OCI-LY7 (cell line): ENCODE measurements at places on chromosomes 11 and 22. TPM values are rescaled to one million over a fixed set of nuclear protein-coding genes. Genes with fewer than 3 reads are reported as not detected.

SERHL2 gene
- total RNA-seq = 36.4 and 39.5 TPM in 2 replicates

LZTR1 gene
- total RNA-seq = 54.9 and 61.8 TPM in 2 replicates

RTCB gene
- total RNA-seq = 27.9 and 29.9 TPM in 2 replicates

GRAP2 gene
- total RNA-seq = not detected in 2 replicates

TH gene
- not detected in 2 replicates for total RNA-seq

ZP1 gene
- total RNA-seq = not detected in 2 replicates
